ENCODE measurements at places on chromosomes 4 and X. TPM values are rescaled to one million over a fixed set of nuclear protein-coding genes. Genes with fewer than 3 reads are reported as not detected.
A peak's percentile ranks its signal among the peaks of the same experiment; 100 is the strongest.

- DNase-seq, result no peak
These were observed 8.1 kb downstream of the CSAG1 start for GRCh38 chrX:152725409-152725808.

GRCh38 chrX:139647597-139647996 lies 60.4 kb downstream of the MCF2 start:
- no peak for DNase-seq

- DNase-seq, result no peak
These were observed 11.6 kb upstream of the HADH start for GRCh38 chr4:107977966-107978705.

DNA sequence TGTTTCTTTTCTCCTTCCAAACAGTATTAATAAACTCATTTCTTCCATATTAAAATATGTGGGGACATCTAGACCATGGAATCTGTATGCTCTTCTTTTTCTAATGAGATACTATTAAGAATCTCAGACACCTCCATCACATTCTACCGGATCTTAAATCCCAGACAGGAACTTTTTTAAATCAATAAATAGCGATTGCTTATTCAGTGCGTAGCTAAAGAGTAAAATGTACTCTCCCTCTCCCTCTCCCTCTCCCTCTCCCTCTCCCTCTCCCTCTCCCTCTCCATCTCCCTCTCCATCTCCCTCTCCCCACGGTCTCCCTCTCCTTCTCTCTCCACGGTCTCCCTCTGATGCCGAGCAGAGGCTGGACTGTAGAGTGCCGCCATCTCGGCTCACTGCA lies 297.0 kb downstream of the HNRNPD start:
- no peak for DNase-seq

- no peak for DNase-seq
These were observed 190.6 kb upstream of the LEF1 start for GRCh38 chr4:108359130-108359985.

GRCh38 chrX:150887906-150888465 lies 10.5 kb downstream of the CD99L2 start:
- peak; percentile 45 for DNase-seq

DNA sequence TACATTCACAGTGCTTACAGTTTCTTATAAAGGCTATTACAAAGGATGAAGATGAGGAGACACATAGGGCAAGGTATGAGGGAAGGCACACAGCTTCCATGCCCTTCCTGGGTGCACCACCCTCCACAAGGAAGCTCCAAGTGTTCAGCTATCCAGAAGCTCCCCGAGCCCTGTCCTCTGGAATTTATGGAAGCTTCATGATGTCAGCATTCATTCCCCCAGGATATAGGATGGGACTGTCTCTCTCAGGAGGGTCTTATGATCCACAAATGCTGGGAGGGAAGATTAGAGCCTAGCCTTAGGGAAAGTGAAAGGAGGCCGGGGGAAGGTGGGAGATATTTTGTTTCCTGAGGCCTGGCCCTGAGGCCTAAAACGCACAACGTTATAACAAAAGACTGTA lies 236.0 kb downstream of the ANK2 start:
- DNase-seq, result no peak

GRCh38 chr4:68954126-68954525 lies 2.5 kb upstream of the UGT2A3 start:
- DNase-seq, result no peak

DNA sequence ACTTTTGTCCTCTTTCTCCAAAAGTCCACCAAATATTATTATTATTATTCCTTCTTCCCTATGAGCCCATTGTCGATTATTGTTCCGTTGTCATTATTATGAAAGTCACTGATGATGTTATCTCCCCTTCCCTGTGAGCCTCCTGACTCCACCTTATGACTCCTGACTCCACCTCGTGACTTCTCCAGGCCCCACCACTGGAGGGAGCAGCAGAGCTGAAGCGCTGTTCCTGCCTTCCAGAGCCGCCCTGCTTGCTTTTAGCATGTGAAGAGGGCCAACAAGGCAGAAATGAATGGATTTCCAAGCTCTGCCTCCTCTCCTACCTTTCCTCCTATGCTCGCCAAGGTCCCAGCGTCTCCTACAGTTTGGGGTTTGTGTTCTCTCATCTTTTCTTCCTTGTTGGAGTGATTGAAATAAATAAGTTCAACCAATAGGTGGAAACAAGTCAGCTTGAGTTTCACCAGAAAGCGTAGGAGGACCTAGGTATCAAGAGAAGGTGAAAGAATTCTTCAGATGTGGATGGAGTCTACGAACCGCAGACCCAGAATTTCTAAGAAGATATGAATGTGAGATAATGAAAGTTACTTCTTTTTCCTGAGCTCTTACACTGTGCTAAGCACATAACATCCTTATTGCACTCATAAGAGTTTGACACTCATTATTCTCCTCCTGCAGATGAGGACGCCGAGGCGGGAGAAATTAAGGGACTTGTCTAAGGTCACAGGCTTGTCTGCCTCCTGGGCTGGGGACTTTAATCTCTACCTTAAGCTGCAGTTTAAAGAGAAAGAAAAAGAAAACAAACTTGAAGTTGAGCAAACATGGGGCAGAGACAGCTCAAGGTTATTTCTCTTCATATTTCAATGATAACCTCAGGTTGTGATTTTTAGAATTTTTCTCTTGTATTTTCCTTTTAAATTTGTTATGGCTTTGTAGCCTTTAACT lies 26.1 kb downstream of the IGSF1 start:
- peak; percentile 0 for DNase-seq

- peak; percentile 69 for DNase-seq
These were observed 7.6 kb upstream of the HSD17B10 start for GRCh38 chrX:53441531-53442321.

DNA sequence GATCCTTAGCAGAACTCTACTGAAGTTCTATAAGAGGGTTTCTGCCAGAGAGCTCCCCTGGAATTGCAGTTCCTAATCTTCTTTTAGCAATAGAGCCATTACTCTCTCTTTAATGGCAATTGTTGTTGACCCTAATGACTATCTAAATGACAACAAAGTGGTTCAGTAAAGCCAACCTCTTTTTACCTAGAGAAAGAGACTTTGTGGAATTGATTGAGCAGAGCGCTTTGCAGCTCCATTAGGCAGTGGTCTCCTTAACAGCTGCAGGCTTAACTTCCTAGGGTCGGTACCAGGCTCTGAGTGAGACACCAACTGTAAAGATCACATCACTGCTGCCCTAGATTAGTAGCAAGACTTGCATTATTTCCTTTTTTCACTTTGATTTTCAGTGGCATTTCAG lies 1472.9 kb upstream of the TENM3 start:
- DNase-seq, result no peak

DNA sequence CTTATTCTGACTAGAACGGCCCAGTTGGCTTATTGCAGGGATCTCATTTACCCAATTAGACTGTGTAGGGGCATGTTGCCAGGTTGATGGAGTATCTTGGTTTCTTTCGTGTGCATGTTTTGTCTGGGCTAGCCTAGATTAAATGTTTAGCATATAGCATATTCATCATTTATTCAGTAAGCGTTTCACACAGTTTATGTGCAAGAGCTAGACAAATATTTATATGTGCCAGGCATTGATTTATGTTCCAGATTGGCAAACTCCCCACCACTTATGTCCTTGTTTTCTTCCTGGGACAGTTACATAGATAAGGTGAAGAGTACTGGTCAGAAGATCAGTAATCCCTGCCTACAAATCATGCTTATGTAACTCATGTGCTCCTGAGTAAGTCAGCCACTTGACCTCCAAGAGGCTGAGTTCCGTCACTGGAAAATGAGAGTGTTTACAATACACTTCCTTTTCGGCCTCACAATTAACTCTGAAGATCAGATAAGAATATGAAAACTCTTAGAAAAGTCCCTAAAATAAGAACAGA lies 57.2 kb downstream of the RUFY3 start:
- peak; percentile 22 for DNase-seq

DNA sequence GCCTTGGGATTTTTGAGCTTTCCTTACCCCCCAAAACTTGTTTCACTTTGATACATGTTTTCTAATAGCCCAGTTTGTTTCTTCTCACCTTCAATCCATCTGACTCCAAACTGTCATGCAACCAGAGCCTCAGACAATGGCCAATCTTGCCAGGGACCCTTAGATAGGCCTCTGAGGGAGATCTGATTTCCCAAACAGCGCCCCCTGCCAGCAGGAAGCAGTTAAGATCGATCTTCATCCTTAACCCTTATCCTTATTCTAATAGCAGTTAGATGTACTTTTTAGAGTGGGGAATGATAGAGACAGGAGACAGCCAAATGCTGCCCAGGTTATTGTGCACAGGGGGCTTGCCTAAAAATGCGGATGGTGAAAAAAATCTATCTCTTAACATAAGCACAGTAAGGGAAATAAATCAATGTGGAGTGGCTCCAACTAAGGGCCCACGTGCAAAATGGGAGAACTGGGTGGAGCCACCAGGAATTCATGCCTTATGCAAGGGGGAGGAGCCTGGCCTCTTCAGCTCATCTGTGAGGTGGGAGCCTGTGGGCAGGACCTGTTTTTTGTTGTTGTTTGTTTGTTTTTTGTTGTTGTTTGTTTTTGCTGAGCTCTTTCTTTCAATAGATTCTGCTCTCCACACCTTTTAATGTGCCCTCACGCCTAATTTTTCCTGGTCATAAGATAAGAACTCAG lies 833.6 kb upstream of the AGA start:
- no peak for DNase-seq

DNA sequence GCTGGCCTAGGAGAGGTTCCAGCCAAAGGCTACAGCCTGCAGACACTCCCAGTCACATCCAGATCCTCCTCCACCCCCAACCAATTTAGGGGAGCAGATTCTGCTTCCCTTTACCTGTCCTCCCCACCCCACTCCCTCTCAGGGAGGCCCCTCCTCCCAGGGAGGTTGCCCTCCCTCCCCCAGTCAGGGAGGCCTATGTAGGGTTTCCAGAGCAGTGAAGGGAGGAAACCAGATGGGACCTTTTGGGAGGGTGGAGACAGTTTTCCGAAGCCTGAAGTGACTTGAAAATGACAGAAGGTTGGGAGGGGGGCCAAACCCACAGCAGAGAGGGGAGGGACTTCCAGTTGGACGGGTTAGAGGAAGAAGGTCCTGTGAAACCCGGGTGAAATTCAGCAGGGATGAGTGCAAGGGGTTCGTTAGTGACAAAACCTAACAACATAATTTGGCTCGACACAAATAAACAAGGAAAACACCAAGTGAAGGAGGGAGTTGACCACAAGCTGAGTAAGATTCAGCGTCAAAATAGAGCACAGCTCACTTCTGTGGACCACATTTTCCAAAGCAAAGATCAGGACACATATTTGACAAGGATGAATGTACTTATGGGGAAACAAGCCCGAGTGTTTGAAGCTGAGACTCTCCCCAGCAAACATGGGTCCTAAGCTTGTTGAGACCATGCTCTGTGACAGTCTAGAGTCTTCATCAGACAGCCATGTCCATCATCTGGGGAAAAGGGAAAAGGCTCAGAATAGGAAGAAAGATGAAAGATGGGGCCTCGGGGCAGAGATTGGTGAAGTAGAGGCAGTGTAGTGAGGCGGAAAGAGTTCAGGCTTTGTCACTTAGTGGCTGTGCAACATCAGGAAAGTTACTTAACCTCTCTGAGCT lies 46.4 kb downstream of the PRPS1 start:
- peak; percentile 54 for DNase-seq

DNA sequence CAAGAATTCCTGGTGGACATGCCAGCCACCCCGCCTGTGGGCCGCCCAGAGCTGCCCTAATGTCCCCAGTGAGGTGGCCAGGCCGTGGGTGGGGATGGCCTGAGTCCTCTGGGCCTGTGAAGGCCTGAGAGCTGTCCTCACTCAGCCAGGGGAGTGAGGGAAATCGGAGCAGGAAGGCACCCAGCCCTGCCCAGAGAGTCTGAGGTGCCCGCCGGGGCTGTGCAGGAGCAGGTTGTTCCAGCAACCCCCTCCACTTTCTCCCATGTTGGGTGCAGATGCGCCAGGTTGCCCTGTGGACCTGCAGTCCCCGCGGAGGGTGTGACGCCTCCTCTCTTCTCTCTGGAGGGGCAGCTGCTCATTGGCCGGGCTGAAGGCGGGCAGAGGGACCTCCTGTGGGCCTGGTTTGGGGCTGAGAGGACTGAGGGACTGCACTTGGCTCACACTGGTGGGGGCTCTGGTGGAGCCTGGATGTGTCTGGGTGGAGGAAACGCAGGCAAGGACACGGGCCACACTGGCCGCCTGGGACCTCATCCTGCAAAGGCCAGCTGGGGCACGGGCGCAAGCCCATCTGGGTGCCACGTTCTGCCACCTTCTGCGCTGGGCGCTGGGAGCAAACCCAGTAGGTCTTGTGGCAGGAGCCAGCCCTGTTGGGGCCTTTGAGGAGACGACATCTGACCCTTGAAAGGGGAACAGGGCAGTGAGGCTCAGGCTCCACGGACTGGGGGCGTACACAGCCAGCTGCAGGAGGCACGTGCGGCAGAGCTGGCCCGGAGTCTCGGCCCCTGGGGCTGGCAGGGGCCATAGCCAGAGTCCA lies 14.0 kb downstream of the DOK7 start:
- no peak for DNase-seq

DNA sequence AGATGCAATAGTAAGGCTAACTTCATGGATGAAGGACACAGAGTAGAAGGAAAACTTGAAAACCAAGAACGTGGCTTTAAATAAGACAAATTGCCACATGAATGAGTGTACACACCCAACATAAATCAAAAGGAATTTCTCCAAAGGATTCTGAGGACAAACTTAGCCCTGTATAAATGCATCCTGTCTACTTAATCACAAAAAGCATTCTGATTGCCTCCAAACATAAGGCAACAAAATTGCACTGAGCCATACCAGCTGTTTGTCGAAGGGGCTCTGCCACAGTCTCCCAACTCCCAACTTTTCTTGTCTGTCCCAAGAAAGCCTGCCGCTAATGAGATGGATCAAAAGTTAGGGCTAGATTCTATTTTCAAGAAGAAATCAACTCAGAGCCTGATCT lies 194.3 kb downstream of the SOWAHB start:
- DNase-seq, result peak; percentile 22

- DNase-seq, result no peak
These were observed 8.5 kb downstream of the RAB9A start for GRCh38 chrX:13697455-13697854.

- no peak for DNase-seq
These were observed 24.8 kb upstream of the CYP2U1 start for GRCh38 chr4:107906458-107907100.

GRCh38 chr4:129526812-129527211 lies 430.9 kb downstream of the C4orf33 start:
- DNase-seq, result peak; percentile 41

DNA sequence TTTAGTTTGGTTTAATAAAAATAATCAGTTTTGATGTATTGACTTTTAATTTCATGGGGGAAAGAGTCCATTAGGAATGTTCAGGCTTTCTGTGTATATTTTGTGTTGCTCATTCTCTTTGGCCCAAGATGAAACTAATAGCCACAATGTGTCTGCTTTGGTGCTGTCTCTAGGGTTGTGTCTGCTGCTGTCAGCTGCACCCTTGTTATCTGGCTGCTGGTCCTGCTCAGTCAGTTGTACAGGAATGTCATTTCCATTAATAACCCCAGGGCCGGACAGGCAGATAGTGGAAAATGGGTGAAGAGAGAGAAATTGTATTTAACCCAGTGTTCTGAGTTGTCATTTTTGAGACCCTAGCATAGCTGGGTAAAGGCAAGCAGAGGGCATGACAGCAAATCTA lies 115.1 kb downstream of the PHEX start:
- no peak for DNase-seq

FGFR3 gene
- 29.0 TPM for total RNA-seq

ARHGEF38 gene
- 0.26 TPM for total RNA-seq

TMEM150C gene
- total RNA-seq, result 0.13 TPM
